Memory B cell (primary cell): ENCODE measurements at places on chromosomes 13 and 19.

DNA sequence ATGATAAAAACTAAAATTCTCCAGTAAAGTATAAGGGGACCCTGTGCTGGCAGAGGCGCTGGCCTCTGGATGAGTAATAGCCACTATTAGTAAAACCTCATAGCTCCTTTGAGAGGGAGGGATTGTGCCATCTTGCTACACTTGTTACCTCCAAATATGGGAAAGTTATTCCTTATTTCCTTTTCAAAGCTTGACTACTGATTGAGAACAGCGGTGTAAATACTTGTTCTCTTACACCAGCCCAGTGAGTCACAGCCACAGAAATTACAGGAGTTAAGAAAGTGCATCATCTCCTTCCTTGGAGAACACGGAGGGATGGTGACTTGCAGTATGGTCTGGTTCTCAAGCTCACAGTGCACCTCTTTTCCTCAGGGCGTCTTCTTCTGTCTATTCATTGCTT lies 379.0 kb downstream of the EFNB2 start:
- no peak for DNase-seq

GRCh38 chr13:67042556-67042955 lies 187.6 kb downstream of the PCDH9 start:
- DNase-seq: no peak

- no peak for DNase-seq
Observed at GRCh38 chr13:35720690-35721554, 244.4 kb upstream of the MAB21L1 start.

DNA sequence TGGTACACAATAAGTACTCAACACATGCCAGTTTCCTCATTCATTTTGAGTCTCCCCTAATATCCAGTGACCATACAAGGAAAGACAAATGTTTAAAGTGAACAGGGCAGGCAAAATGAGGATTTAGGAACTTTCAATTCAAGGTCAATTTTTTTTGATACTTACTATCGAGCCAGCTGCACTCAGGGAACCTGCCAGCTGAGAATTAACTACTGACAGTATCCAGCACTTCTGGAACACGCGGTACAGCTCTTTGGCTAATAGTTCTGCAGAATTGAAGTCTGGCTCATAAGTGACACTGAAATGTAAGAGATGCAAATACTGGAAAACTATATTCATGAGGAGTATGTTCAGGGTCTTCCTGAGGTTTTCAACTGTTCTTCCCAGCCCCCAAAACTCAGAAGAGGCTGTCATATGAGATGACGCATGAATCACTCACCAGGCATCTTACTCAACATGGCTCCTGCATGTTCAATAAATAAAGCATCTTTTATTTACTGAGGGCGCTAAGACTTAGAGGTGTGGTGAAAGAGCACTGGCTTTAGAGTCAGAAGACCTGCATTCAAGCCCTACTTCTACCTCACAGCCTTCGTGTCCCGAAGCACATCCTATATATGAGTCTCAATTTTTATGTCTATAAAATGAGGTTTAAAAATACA lies 25.6 kb downstream of the RUBCNL start:
- DNase-seq: no peak

DNA sequence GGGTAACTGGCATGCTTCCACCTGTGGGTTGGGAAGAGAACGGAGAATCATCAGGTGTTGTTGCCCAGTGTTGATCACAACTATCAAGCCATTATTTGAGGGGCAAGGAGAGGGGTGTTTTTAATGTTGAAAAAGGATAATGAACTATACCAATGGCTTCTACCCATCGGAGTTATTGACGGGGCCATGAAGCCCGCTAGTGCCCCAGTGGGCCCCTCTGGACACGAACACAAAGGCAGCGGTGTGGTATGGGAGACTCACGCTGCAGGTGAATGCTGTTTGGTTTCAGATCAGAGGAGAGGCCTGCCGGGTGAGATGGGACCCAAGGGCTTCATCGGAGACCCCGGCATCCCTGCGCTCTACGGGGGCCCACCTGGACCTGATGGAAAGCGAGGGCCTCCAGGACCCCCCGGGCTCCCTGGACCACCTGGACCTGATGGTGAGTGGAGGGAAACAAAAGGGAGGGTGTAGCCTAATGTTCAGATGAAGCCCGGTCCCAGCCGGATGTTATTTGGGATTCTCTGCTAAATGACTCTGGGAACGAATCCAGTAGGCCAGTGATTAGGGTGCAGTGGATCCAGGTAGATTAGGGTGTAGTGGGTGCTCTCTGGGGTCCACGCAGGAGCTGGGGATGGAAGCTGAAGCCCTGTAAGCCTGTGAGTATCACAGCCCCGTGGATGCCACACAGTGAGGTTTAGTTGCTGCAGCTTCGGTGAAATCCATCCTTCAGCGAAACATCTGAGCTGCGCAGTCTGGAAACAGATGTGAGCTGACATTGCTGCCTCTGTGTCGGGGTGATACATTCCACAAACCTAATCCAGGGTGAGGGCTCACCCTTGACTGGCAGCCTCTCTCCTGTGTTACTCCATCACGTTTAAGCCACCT lies 111.3 kb downstream of the RAB20 start:
- no peak for DNase-seq

GRCh38 chr13:65868884-65869283 lies 1361.3 kb downstream of the PCDH9 start:
- no peak for DNase-seq

- peak; percentile 63 for DNase-seq
Observed at GRCh38 chr19:1248139-1248785, at the start of gene MIDN. Gene MIDN (plus strand): TSS chr19:1248583. CDS start chr19:1250297, 1,714 bp downstream.

GRCh38 chr13:23656637-23657371 lies 86.6 kb downstream of the TNFRSF19 start:
- no peak for DNase-seq

DNA sequence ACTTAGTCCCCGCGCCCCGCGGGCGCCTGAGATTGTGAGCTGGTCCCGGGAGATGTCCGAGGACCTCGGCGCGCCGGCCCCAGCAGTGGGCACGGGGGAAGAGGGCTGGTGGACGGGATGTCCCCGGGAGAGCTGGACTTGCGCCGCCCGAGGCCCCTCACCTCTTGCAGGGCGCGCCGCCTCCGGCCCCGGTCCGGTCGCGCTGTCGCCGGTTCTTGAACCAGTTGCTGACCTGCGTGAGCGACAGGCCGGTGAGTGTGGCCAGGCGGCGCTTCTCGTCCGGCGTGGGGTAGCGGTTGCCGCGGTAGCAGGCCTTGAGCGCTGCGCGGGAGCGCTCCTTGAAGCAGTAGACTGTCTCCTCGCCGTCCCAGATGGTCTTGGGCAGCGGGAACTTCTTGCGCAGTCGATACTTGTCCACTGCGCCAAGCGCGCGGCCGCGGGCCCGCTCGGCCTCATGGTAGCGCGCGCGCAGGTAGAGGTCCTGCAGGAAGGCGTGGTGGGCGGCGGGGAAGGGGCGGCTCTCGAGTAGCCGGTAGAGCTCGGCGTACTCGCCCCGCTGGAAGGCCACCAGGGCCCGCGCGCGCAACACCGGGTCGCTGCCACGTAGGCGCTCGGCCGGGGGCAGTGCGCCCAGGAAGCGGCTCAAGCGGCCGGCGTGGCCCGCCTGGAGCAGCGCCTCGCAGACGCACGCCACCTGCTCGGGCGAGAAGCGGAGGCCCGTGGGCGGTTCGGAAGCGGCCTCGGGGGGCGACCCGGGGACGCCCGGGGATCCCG lies 984 bp downstream of the SIX5 start:
- no peak for DNase-seq

DNA sequence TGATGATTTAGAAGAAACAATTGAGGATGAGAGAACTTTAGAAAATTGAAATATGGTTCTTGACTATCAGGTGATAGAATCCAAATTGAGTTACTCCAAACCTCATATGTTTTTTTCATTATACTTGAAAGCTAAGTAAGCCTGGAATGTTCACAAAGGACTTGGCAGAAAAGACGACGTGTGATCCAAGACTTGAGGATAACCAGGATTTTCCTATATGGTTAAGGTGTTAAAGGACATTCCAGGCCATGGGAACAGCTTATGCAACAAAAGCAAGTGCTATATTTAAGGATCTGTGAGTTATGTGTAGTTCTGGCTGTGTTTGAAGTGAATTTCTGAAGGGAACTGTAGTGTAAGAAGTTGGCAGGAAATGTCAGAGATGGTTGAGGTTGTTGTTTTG lies 52.5 kb downstream of the SLITRK1 start:
- DNase-seq: no peak
